ENCODE measurements at places on chromosomes 6 and 20. TPM values are rescaled to one million over a fixed set of nuclear protein-coding genes. Genes with fewer than 3 reads are reported as not detected.

Gene SLC26A8
- not detected for total RNA-seq

Gene MICA
- 8.7 TPM for total RNA-seq

Gene PRSS16
- 0.81 TPM for total RNA-seq

Gene MTCH1
- 117 TPM for total RNA-seq

Gene MYCT1
- total RNA-seq = not detected

Gene RIPPLY2
- not detected for total RNA-seq

Gene RBM24
- total RNA-seq = not detected

DNA sequence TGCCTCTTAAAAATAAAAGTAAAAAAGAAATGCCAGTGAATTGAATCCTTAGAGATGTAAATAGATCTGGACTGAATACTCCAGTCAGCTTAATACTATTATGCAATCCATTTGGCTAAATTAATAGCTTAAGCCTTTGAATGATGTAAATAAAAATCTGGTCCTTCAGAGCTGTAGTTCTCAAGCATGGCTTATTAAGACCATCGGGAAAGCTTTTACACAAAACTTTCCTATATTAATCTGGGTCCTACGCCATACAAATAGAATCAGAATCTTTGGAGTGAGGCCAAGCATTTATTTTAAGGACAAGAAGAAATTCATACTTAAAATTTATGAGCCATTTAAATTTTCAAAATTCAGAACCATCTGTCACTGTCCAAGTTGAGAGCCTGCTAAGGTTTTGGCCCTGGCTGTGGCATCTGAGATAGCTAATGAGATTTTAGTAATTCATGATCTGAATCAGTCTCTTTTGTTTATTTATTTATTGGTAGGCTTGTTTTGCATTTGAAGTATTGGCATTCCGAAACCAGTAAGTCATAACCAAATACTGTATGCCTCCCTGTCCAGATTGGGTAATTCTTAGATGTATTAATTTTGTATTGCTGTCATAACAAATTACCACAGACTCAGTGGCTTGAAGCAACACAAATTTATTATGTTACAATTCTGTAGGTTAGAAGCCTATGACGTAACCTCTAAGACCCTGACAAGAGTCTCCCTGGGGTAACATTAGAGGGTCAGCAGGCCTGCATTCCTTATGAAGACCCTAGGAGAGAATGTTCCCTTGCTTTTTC, 228.1 kb upstream of the RAB32 start:
- H3K36me3 ChIP-seq = no peaks in the 10 kb centered on the region
- no peaks in the 10 kb centered on the region for H3K4me1 ChIP-seq
- no peaks in the 10 kb centered on the region for H3K27me3 ChIP-seq
- DNase-seq = no peak
- no peak overlapping the region for H3K27ac ChIP-seq

- peak; percentile 55 for DNase-seq
- H3K4me3 ChIP-seq = no peak overlapping the region
- peaks cover 54% of the 10 kb centered on the region for H3K36me3 ChIP-seq
- peak overlapping the region; percentile 80 for H3K27ac ChIP-seq
- no peaks in the 10 kb centered on the region for H3K27me3 ChIP-seq
Observed at GRCh38 chr20:33370291-33370690, 31.0 kb downstream of the CDK5RAP1 start.

- H3K4me3 ChIP-seq = no peak overlapping the region
- peaks cover 10% of the 10 kb centered on the region for H3K27me3 ChIP-seq
- no peak overlapping the region for H3K27ac ChIP-seq
- no peaks in the 10 kb centered on the region for H3K4me1 ChIP-seq
- H3K36me3 ChIP-seq = no peaks in the 10 kb centered on the region
- DNase-seq = no peak
Observed at GRCh38 chr20:24766826-24767622, 182.0 kb upstream of the CST7 start.

- no peaks in the 10 kb centered on the region for H3K4me1 ChIP-seq
- no peaks in the 10 kb centered on the region for H3K27me3 ChIP-seq
- DNase-seq = no peak
Observed at GRCh38 chr6:45952546-45952945, 63.1 kb downstream of the CLIC5 start.

GRCh38 chr20:38320221-38320620, 16.3 kb downstream of the BPI start:
- H3K4me1 ChIP-seq = no peaks in the 10 kb centered on the region
- H3K4me3 ChIP-seq = no peak overlapping the region
- DNase-seq = no peak
- no peaks in the 10 kb centered on the region for H3K36me3 ChIP-seq

- H3K27me3 ChIP-seq = no peaks in the 10 kb centered on the region
- no peak overlapping the region for H3K4me3 ChIP-seq
- no peak for DNase-seq
Observed at GRCh38 chr6:119330520-119331113, 18.9 kb downstream of the MAN1A1 start.

DNA sequence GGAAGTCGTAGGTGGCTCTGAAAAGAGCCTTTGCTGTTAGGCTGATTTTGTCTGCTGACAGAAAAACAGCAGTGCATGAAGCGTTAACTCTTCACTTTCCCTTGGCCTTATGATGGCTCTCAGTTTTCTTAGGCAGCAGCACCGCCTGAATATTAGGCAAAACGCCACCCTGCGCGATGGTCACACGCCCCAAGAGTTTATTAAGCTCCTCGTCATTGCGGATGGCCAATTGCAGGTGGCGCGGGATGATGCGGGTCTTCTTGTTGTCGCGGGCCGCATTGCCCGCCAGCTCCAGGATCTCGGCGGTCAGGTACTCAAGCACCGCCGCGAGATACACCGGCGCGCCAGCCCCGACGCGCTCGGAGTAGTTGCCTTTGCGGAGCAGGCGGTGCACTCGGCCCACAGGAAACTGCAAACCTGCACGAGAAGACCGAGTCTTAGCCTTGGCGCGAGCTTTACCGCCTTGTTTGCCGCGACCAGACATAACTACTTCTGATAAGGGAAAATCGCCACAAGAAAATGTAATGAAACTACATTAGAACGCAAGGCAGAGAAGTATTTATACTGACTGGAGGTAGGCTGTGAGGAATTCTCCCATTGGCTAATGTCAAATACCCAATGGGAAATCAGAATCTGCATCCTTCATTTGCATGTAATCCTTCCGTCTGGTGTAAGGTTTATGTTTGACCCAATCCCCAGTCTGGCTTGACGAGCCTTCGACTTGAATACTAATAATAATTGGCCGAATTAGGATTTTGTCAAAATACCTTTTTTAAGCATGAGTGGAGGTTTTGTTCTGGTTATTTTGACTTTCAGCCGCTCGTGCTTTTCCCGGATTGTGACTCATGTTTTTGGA, 53.9 kb upstream of the HFE start:
- peak overlapping the region; percentile 99 for H3K27ac ChIP-seq
- DNase-seq = peak; percentile 87

DNA sequence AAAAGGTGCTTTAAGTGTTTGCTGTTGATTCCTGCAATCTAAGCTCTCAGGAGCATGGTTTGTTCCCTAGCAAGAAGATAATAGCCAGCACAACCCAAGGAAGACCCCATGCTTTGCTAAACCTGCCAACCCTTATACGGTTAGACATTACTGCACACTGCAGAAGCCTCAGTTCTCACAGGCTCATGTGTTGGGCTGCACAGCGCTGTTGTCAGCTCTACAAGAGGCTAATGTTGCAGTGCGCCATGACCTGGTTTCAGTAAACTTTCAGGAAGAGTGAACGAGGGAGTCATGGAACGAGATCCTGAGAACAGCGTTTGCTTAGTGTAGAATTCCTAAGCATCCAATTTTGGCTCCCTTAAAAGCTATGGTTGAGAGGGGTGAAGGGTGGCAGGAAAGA, 218.5 kb downstream of the ARHGAP18 start:
- H3K4me1 ChIP-seq = peaks cover 40% of the 10 kb centered on the region
- peak overlapping the region; percentile 70 for H3K4me3 ChIP-seq
- no peaks in the 10 kb centered on the region for H3K27me3 ChIP-seq
- H3K27ac ChIP-seq = peak overlapping the region; percentile 94
- no peak for DNase-seq
- H3K36me3 ChIP-seq = peaks cover 5% of the 10 kb centered on the region

DNA sequence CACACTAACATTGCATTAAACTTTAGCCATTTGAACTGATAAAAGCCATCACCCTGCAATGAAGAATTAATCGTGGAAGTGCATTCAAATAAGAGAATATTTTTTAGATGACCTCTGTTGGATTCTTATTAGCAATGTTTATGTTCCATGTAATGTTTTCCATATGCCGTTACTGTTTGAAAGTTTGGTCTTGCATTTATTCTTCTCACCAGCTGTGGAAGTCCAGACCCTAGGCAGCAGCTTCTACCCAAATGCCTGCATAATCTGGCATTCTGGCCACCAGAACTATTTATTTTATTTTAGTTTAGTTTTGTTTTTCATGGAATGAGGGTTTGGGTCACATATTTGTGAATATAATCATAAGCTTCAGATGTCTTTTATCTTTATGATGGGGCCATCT, 140.4 kb downstream of the SAMD5 start:
- no peaks in the 10 kb centered on the region for H3K27me3 ChIP-seq
- H3K4me1 ChIP-seq = no peaks in the 10 kb centered on the region
- H3K27ac ChIP-seq = no peak overlapping the region
- no peak overlapping the region for H3K4me3 ChIP-seq
